ENCODE measurements at places on chromosomes 4 and X. TPM values are rescaled to one million over a fixed set of nuclear protein-coding genes. Genes with fewer than 3 reads are reported as not detected.

DNA sequence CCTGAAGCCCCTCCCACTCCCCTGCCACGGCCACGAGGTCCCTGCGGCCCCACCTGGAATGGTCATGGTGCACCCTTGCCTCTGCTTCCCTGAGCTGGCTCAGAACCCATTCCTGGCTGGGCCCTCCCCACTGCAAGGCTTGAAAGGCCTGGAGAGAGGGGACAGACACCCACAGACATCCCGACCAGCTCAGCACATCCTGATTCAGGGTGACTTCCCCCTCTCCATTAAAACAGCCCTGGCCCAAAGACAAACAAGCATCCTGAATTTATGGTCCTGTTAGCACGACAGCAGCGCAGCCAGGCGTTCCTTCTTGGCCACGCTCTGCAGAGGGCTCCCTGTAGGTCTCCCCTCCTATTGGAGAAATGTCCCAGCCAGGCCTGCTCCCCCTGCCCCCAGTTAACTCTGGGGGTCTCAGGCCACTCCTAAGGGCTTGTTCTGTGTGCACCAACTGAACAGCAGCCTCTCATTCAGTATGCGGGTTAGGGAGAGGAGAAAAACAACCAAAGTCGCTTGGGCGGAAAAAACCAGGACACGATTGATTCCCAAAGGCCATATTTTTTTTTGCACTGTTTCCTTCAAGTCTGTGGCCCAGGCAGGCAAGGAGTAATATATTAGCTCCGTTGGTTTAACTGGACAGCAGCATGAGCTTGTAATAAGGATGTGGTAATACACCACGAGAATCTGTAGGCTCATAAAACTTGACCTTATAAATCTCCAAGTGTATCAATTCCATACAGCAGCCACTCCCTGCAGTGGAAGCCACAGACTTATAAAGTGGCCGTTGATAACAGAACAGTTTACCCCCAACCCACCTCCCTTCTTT is 106.7 kb upstream of the MSX1 start:
- H3K4me3 ChIP-seq: no peak overlapping the region
- DNase-seq: no peak
- H3K36me3 ChIP-seq: peaks cover 2% of the 10 kb centered on the region

GRCh38 chrX:150365051-150365989 is 2.2 kb downstream of the MAMLD1 start:
- peak; percentile 72 for DNase-seq
- peak overlapping the region; percentile 65 for H3K27ac ChIP-seq
- no peaks in the 10 kb centered on the region for H3K36me3 ChIP-seq

- peaks cover 7% of the 10 kb centered on the region for H3K36me3 ChIP-seq
- no peak overlapping the region for H3K27ac ChIP-seq
- no peak for DNase-seq
- peaks cover 7% of the 10 kb centered on the region for H3K4me1 ChIP-seq
- no peak overlapping the region for H3K4me3 ChIP-seq
Measured at GRCh38 chrX:54509400-54509799, 13.4 kb upstream of the FGD1 start.

NEXMIF gene
- 1.9 TPM for total RNA-seq

- H3K4me1 ChIP-seq: no peaks in the 10 kb centered on the region
- peaks cover 14% of the 10 kb centered on the region for H3K27me3 ChIP-seq
- DNase-seq: no peak
- no peak overlapping the region for H3K27ac ChIP-seq
- no peak overlapping the region for H3K4me3 ChIP-seq
Measured at GRCh38 chr4:141645611-141646340, 9.4 kb downstream of the IL15 start.

GRCh38 chr4:6724421-6725111 is 8.6 kb downstream of the BLOC1S4 start:
- H3K27ac ChIP-seq: peak overlapping the region; percentile 80
- H3K4me3 ChIP-seq: peak overlapping the region; percentile 49
- peaks cover 39% of the 10 kb centered on the region for H3K4me1 ChIP-seq
- no peaks in the 10 kb centered on the region for H3K36me3 ChIP-seq

PPP2R2C gene
- total RNA-seq: 0.35 TPM

MAGEA3 gene
- not detected for total RNA-seq

HSFX2 gene
- not detected for total RNA-seq

GABRE gene
- 0.44 TPM for total RNA-seq

- no peak overlapping the region for H3K27ac ChIP-seq
- no peaks in the 10 kb centered on the region for H3K36me3 ChIP-seq
- no peak for DNase-seq
Measured at GRCh38 chr4:173564461-173564860, 34.4 kb upstream of the HAND2 start.

- no peak overlapping the region for H3K27ac ChIP-seq
- H3K4me1 ChIP-seq: no peaks in the 10 kb centered on the region
- DNase-seq: no peak
- H3K27me3 ChIP-seq: no peaks in the 10 kb centered on the region
- no peaks in the 10 kb centered on the region for H3K36me3 ChIP-seq
Measured at GRCh38 chr4:103853627-103854026, 133.8 kb upstream of the TACR3 start.

GRCh38 chr4:2060611-2061185 is 1.6 kb downstream of the NAT8L start:
- H3K27ac ChIP-seq: no peak overlapping the region
- no peak for DNase-seq
- H3K4me3 ChIP-seq: peak overlapping the region; percentile 71

DNA sequence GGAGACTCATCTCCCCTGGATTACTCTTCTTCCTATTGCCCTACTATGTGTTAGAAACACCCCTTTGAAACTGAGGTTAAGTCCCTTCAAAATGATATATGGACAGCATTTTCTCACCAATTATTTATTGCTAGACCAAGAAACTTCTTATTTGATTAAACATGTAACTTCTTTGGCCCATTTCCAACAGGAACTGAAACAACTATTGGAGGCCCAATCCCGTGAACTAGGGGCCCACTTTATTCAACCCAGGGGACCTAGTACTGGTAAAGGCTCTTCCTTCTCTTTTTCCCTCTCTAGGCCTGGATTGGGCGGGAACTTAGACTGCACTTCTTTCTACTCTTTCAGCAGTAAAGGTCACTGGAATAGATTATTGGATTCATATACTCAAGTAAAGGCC is 16.7 kb upstream of the COL25A1 start:
- DNase-seq: no peak
- H3K27ac ChIP-seq: no peak overlapping the region
- H3K27me3 ChIP-seq: no peaks in the 10 kb centered on the region

DNA sequence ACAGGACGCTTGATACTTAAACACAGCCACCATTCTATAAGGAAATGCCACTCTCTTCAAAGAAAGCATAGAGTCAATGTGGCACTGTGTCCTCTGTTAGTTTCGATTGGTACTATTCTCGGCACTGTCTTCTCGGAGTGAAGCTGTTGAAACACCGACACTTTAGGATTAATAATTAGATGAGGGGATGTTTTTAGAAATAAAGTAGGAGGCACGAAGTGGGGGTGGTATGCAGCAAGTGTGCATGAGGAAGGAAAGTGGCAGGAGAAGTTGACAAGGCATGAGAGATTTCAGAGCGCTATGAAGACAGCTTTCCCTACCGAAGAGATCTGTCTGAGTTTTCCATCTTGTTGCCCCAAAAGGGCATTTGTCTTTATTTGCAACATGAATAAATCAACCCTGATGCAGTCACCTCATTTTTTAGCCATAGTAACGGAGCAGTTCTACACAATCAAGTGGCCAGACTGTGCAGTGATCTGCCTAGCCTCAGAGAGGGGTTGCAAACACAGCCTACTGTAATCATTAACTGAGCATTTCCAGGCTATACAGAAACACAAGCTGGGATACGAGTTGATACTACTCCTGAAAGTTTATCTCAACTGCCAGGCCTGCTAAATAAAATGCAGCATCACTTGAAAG is 8.3 kb downstream of the GPRIN3 start:
- no peaks in the 10 kb centered on the region for H3K27me3 ChIP-seq
- no peak overlapping the region for H3K4me3 ChIP-seq
- no peak for DNase-seq
- no peak overlapping the region for H3K27ac ChIP-seq
- H3K4me1 ChIP-seq: no peaks in the 10 kb centered on the region

UGT2B10 gene
- total RNA-seq: not detected

STX18 gene
- total RNA-seq: 36.7 TPM

DNA sequence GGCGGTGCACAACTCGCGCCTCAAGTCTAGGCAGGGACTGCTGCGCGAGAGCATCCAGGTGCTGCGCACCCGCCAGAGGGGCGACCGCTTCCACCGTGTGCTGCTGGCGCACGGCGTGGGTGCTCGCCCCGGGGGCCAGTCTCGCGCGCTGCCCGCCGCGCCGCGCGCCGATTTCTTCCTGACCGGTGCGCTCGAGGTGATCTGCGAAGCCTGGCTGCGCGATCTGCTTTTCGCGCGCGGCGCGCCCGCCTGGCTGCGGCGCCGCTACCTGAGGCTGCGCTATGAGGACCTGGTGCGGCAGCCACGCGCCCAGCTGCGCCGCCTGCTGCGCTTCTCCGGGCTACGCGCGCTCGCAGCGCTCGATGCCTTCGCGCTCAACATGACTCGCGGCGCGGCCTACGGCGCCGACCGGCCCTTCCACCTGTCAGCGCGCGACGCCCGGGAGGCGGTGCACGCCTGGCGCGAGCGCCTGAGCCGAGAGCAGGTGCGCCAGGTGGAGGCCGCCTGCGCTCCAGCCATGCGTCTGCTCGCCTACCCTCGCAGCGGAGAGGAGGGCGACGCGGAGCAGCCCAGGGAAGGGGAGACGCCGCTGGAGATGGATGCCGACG is 1.3 kb downstream of the CHST7 start:
- H3K27ac ChIP-seq: no peak overlapping the region
- H3K4me1 ChIP-seq: peaks cover 25% of the 10 kb centered on the region
- peak overlapping the region; percentile 87 for H3K4me3 ChIP-seq
- peaks cover 6% of the 10 kb centered on the region for H3K36me3 ChIP-seq
- peaks cover 41% of the 10 kb centered on the region for H3K27me3 ChIP-seq
- DNase-seq: no peak

- H3K4me1 ChIP-seq: no peaks in the 10 kb centered on the region
- H3K36me3 ChIP-seq: no peaks in the 10 kb centered on the region
- no peak for DNase-seq
Measured at GRCh38 chr4:141410839-141411238, 190.1 kb downstream of the ZNF330 start.

GRCh38 chr4:26239801-26240200 is 81.0 kb upstream of the RBPJ start:
- no peak for DNase-seq
- H3K27ac ChIP-seq: peak overlapping the region; percentile 95
- H3K36me3 ChIP-seq: no peaks in the 10 kb centered on the region
- peaks cover 32% of the 10 kb centered on the region for H3K4me1 ChIP-seq
- H3K27me3 ChIP-seq: no peaks in the 10 kb centered on the region

DNA sequence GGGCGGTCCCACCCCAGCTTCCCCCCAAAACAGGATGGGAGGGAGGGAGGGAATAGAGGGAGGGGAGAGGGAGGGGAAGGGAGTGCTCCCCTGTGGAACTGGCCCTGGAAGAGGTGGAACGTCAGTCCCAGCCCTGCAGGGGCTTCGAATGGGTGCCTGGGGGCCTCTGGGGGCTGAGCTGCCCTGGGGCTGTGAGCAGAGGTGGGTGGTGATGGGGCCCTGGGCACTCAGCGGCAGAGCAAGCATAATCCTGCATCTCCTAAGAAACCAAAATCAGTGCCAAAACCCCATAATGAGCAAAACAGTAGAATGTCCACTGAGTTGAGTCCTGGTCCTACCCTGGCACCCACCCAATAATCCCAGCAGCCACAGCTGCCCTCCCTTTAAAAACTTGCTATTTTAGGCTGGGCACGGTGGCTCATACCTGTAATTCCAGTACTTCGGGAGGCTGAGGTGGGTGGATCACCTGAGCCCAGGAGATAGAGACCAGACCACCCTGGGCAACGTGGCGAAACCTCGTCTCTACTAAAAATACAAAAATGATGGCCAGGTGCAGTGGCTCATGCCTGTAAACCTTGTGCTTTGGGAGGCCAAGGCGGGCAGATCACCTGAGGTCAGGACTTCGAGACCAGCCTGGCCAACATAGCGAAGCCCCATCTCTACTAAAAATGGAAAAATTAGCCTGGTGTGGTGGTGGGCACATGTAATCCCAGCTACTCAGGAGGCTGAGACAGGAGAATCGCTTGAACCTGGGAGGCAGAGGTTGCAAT is 11.1 kb downstream of the DOK7 start:
- no peak overlapping the region for H3K4me3 ChIP-seq
- no peak overlapping the region for H3K27ac ChIP-seq
- no peak for DNase-seq
- no peaks in the 10 kb centered on the region for H3K36me3 ChIP-seq

GRCh38 chr4:150139297-150139865 is 61.1 kb downstream of the DCLK2 start:
- H3K27ac ChIP-seq: no peak overlapping the region
- no peaks in the 10 kb centered on the region for H3K4me1 ChIP-seq
- H3K4me3 ChIP-seq: no peak overlapping the region
- peaks cover 15% of the 10 kb centered on the region for H3K36me3 ChIP-seq
- DNase-seq: no peak

DNA sequence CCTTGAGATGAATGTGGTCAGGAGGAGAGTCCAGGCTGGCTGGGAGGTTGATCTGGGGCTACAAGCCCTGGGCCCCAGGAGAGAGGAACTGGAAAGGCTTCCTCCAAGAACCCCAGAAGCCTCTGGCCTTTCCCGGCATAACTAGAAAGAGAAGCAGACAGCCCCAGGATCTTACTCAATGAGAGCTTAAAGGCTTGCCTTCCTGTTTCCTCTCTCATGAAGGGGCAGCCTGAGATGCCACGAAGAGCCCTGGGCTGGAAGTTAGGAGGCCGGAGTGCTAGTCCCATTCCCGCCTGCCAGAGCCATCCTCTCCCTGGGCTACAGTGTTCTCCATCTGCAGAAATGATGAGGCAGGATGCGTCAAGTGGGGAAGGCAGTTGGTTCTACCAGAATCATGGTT is 20.1 kb upstream of the XPNPEP2 start:
- DNase-seq: no peak
- H3K4me1 ChIP-seq: no peaks in the 10 kb centered on the region
- H3K27ac ChIP-seq: no peak overlapping the region
- peaks cover 3% of the 10 kb centered on the region for H3K27me3 ChIP-seq

NWD2 gene
- 0.05 TPM for total RNA-seq

DNA sequence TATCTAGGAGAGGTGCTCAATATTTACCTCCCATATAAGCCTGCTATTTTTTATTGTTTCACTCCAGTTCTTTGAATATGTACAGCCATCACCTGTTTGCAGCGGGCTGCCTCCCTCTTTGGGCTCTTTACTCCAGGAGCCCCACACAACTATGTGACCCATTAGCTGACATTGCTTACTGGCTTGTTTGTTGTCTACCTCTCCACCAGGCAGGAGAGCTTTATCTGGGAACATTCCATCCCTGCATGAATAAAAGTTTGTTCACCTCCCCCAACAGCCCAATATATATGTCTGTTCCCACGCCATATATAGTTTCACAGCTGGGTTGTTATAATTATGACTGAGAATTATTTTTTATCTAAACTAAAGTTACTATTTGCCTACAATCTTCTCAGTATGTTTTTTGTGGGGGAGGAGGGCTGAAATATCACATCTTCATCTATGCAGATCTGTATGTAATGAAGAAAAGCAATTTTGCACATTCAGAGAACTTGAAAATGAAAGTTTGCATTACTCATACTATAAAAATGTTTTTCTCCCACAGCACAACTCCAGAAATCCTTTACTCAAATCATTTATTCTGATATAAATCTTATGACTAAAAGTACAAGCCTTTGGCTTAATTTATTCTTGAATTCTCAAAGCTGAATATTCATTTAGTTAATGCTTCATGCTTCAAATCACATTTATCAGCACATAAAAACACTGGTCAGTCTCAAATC is 61.2 kb upstream of the DAPP1 start:
- DNase-seq: no peak
- H3K4me1 ChIP-seq: no peaks in the 10 kb centered on the region
- H3K27ac ChIP-seq: no peak overlapping the region
- H3K4me3 ChIP-seq: no peak overlapping the region
- no peaks in the 10 kb centered on the region for H3K36me3 ChIP-seq
- H3K27me3 ChIP-seq: no peaks in the 10 kb centered on the region

Data from neural crest cell (in vitro differentiated cells).